SK-N-SH treated with all-trans-retinoic acid at 6 μM for 48 hours (cell line): ENCODE measurements at places on chromosomes 16 and 17.
A peak's percentile ranks its signal among the peaks of the same experiment; 100 is the strongest.

DNA sequence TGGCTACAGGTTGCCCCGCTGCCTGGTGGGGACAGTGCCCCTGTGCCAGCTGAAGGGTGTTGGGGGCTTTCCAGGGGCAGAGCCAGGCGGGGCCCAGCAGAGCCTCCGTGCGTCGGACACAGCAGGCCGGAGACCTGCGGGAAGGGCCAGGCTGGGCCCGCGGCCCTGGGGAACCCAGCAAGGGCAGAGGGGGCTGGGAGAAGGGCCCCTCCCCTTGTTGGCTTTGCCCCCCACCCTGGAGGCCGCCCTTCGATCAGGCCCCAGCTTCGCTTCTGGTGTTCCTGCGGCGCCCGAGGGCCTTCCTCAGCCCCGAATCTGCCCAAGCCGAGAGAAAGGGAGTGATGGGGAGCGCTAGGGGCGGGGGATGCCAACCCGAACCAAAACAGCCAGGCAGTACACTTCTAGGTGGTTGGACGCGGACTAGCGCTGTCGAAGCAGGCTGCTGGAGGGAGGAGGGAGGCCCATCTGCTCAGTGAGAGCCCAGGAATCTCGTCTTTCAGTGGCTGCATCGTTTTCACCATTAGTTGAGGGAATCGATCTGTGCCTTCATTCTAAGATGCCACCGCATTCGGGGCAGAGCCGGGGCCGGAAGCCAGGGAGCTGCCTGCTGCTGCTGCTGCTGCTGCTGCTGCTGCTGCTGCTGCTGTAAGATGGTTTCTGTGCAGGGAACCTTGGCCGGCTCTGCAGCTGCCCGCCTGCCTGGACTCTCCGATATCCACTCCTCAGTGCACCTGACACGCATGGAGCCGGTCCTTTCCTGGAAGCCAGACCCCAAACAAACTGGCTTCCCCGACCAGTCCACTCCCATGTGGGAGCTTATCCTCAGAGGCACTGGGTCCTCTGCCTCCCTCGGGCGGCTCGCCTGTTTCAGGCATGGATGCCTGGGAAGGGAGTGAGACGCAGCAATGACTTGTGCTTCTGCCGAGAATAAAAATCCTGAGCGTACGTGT is 1.7 kb downstream of the JPH3 start:
- ATAC-seq, result peak; percentile 24

DNA sequence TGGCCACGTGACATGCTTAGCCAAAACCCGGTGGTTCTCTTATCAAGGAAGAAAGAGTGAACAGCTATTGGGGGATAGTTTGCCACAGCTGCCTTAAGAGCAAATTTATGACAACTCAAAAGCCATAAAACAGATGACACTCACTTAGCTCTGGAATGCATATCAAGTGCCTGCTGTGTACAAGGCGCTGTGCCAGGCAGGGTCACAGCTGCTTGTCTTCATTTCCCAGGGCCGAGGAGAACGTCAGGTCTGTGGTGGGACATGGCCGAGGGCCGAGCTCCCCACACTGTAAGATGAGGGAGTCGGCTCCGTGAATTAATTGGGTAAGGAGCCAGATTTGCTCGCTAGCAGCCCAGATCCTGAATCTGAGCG is 14.0 kb downstream of the EEF2K start:
- ATAC-seq, result no peak

DNA sequence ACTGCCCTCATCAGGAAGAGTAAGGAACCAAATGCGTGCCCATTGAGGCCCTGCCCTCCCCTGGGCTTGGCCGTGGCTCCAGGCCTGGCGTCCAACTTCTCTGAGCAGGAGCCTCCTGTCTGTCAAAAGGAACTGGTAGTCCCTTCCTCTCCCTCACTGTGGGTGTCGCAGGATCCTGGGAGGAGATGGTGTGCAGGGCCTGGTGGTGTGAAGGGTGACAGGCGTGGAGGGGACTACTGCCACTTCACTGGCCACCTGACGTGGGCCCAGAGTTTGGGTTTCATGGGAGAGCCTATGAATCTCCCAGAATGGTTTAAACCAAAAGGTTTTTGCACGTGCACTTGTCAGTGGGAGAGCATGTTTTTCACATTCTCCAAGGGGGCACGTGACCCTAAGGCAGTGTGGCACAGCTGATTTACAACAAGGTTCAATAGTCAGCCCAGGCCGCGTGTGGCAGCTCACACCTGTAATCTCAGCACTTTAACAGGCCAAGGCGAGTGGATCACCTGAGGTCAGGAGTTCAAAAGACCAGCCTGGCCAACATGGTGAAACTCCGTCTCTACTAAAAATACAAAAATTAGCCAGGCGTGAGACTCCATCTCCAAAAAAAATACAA is 12.5 kb downstream of the ARL2BP start:
- ATAC-seq, result no peak

GRCh38 chr16:57111420-57111819 is 19.0 kb downstream of the CPNE2 start:
- ATAC-seq, result no peak

GRCh38 chr16:87927195-87927562 is 9.2 kb downstream of the CA5A start:
- no peak for ATAC-seq

DNA sequence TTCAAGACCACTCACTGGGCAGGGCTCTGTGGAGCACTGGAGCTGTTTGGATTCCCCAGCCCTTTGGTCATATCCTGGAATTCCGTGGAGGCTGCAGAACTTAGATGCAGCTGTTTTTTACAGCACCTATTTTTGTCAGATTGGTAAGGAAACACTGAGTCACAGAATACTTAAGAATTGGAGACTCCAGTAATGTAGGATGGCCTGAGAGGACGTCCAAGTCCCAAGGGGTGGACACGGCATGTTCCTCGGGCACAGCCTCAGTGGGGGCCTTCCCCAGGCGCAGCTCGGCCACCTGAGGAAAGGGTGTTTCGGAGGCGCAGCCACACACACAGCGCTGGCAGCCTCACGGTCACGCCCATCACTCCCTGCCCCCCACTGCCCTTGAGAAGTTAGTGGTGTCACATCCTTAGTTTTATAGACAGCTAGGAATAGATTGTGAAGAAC is 14.8 kb downstream of the PLD6 start:
- peak; percentile 73 for ATAC-seq

DNA sequence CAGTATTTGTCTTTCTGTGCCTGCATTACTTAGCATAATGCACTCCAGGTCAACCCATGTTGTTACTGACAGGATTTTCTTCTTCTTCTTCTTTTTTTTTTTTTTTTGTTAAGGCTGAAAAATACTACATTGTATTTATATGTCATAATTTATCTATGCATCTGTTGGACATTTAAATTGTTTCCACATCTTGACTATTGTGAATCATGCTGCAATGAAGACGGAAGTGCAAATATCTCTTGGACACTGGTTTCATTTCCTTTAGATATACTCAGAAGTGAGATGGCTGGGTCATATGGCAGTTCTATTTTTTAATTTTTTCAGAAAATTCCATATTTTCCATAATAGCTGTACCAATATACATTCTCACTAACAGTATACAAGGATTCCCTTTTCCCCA is 272.7 kb upstream of the PMFBP1 start:
- ATAC-seq, result no peak

GRCh38 chr16:85750827-85751697 is at the start of gene C16orf74:
Gene C16orf74 (minus strand): TSS chr16:85751096. CDS start chr16:85735217, 15,879 bp downstream.
- ATAC-seq, result peak; percentile 79

GRCh38 chr16:52254746-52255145 is 292.2 kb downstream of the TOX3 start:
- ATAC-seq, result no peak

- no peak for ATAC-seq
Observed at GRCh38 chr16:86298758-86299134, 211.6 kb upstream of the FOXF1 start.

DNA sequence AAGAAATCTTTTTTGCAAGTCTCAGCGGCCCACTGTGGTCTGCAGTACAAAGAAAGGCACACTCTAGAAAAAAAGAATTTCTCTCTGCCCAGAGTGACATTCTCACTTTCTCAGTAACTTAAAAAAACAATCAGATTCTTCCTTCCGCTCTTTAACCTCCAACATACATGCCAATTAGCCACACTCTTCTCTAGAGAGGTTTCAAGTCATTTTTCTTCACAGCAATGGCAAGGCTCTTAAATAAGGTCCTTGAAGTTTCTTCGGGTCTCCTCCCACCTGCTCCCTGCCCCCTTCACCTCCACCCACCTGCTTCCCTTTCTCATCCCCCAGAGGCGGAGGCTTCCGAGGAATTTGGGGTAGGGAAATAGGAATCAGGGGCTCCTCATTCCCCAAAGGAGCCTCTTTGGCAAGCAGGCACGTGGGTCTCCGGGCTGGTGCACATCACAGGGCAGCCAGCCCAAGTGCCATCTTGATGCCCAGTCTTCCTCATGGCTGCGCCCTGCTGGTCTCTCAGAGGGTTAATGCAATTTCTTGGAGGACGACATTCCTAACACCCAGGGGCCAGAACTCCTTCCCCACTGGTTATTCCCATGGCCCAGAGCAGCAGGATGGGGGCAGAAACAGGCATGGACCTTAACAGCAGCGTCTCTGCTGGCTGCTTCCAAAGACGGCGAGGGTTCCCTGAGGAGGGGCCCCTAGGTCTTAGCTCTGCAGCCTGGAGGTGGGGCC is 855 bp upstream of the MEOX1 start:
- ATAC-seq, result no peak

DNA sequence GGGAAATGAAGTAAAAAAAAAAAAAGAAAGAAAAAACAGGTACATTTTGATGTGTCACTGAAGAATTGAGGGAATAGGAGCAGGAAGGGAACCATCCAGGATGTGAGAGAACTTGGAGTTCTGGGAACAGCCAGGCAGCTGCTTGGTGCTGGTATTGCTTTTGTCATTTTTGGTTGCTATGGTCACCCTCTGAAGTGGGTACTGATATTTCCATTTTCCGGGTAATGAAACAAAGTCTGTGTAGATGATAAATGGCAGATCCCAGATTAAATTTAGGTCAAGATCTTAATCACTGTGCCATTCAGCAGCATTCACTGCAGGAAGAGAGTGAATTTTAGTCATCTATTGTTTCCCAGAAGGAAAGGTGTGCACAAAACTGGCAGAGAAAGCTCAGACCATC is 93.6 kb downstream of the ABCA8 start:
- peak; percentile 31; the same call in 1 of the 3 replicates for ATAC-seq

DNA sequence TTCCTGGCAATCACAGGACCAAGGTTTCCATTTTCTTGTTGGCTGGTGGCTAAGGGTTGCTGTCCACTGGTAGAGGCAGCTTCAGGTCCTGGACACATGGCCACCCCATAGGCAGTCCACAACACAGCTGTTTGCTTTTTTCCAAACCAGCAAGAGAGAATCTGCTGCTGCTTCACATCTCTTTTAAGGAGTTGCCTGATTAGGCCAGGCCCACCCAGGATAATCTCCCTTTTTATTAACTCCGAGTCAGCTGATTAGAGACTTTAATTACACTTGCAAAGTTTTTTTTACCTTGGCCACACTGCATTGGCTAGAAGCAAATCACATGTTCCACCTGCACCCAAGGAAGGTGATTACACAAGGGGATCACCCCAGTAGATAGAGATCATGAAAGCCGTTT is 106.6 kb upstream of the IRX6 start:
- no peak for ATAC-seq

DNA sequence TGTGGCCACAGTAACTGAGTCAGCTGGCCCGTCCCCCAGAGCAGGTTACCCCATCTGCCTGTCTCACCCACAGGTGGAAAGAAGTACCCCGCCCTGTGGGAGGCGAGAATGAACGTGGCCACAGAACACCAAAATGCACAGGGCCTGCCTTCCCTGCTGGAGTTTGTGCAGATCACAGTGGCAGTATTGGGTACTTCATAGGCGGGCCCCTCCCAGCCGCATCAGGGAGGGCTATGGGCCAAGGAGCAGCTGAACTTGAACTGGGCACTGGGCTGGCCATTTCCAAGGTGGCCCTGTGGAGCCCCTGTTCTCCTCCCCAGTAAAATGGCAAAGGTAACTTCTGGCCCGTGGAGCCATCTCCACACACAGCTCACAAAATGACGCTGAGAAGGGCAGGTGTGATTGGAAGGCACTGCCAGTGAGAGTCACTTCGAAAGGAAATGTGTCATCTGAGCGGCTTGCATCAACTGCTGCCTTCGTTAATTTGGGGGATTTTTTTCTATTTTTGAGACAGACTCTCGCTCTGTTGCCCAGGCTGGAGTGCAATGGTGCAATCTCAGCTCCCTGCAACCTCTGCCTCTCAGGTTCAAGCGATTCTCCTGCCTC is 162.9 kb downstream of the ENGASE start:
- ATAC-seq, result no peak

GRCh38 chr17:55266051-55266957 is 1.5 kb downstream of the HLF start:
- ATAC-seq, result no peak

DNA sequence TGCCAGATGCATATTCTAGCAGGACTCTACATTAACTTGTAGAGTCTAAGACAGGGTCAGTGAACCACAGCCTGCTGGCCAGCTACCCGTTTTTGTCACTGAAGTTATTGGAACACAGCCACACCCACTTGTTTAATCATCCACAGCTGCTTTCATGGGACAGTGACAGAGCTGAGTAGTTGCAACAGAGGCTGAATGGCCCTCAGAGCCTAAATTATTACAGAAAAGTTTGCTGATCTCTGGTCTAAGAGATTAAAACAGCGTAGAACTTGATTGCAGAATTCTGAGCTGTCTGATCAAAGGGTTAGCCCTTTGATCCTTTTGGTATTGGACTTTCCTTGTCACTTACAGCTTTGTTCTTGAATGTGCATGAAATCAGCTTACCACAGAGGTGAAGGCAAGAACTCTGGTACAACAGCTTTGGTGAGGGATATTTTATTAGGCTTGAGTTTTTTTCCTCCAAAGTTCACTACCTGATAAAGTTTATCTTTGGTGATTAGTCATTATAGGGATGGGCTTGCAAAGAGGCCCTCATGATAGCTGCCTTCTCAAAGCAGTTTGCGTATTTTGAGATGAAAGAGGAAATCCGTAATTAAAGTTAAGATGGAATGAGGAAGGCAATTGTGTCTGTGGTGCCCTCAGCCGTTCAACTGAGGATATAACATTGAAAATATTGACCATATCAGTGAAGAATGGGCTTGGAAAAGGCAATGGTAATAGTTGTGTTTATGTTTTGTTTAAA is 23.6 kb downstream of the ALDH3A2 start:
- ATAC-seq, result no peak

DNA sequence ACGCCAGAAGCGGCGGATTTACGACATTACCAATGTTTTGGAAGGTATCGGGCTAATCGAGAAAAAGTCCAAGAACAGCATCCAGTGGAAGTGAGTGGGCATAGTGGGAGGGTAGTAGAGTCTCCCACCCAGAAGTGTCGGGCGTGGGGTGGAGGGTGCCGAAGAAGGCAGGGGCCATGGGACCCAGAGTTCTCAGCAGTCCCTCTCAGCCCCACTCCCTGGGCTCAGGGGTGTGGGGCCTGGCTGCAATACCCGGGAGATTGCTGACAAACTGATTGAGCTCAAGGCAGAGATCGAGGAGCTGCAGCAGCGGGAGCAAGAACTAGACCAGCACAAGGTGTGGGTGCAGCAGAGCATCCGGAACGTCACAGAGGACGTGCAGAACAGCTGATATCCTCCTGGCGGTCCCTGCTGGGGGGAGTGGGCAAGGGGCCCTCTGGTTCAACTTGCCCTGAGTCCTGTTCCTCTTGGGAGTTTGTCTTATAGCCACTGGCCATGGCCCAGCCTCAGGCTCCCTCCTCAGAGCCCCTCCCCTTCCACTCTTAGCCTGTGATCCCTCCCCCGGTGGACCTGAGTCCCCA is 916 bp downstream of the E2F4 start:
- ATAC-seq, result no peak
